T-cell (primary cell): ENCODE measurements at places on chromosomes 5 and 9. TPM values are rescaled to one million over a fixed set of nuclear protein-coding genes. Genes with fewer than 3 reads are reported as not detected.

The QRFP gene
- total RNA-seq = not detected

DNA sequence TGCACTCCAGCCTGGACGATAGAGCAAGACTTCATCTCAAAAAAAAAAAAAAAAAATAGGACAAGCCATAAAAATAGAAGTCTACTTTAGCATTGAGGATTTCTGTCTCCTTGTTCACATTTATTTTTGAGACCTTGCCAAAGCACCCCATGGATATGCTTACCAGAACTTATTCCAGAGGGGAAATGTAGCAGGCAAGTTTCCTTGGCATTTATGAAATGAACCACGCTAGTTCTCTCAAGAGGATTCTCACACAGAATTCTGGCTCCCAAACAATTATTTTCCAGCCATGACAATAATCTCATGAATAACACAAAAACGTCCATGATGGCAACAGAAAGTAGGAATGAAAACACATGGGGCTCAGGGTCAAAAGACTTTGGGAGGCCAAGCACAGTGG is 23.4 kb upstream of the GPX8 start:
- no peak overlapping the region for H3K4me3 ChIP-seq
- H3K4me1 ChIP-seq = peaks cover 9% of the 10 kb centered on the region
- no peaks in the 10 kb centered on the region for H3K36me3 ChIP-seq
- no peak overlapping the region for H3K27ac ChIP-seq
- DNase-seq = no peak
- no peaks in the 10 kb centered on the region for H3K27me3 ChIP-seq

DNA sequence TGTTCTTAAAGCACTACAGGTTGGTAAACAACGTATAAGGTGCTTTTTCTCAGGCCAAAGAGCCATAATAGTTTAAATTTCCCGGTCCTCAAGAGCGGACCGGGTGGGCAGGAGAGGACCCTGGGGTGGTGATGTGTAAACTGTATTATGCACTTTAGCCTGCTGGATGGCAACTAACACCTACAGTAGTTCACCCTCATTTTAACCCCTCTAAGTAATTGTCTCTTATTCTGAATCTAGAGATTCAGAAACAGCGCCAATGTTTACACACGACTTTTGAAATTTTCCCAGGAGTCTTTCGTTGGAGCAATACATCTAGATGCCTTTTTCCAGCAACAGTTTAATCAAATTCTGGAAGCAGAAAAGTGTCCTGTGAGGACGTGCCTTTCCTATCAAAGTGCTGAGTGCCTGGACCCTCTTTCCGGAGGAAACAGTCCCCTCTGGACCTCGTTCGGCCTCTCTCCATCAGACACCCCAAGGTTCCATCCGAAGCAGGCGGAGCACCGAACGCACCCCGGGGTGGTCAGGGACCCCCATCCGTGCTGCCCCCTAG is 676 bp upstream of the OCLN start:
- H3K4me3 ChIP-seq = peak overlapping the region; percentile 68
- no peaks in the 10 kb centered on the region for H3K4me1 ChIP-seq
- H3K27ac ChIP-seq = no peak overlapping the region
- H3K36me3 ChIP-seq = no peaks in the 10 kb centered on the region
- DNase-seq = no peak

DNA sequence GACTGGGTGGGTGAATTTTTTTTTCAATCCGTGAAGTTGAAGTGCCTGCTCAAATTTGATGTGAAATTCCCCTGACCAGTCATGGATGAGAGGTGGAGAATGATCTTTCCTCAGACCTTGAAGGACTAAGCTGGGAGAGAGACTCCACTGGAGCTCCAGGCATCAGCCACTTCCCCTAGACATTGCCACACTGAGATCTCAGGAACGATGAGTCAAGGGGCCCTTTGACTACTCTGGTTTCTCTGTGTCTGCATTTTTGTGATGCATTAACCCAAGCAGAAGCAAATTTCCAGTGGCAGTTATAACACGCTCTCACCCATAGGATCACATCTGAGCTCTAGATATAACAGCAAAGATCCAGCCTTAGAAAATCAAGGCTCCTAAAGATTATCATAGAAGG is 171.2 kb upstream of the KIF2A start:
- H3K4me1 ChIP-seq = no peaks in the 10 kb centered on the region
- H3K36me3 ChIP-seq = no peaks in the 10 kb centered on the region
- H3K27ac ChIP-seq = no peak overlapping the region
- DNase-seq = no peak
- H3K27me3 ChIP-seq = no peaks in the 10 kb centered on the region

GRCh38 chr9:129709438-129710168 is 43.2 kb downstream of the PTGES start:
- H3K36me3 ChIP-seq = no peaks in the 10 kb centered on the region
- peaks cover 6% of the 10 kb centered on the region for H3K4me1 ChIP-seq
- H3K27ac ChIP-seq = no peak overlapping the region
- no peak overlapping the region for H3K4me3 ChIP-seq
- peaks cover 7% of the 10 kb centered on the region for H3K27me3 ChIP-seq

- no peaks in the 10 kb centered on the region for H3K27me3 ChIP-seq
- no peak for DNase-seq
- no peaks in the 10 kb centered on the region for H3K36me3 ChIP-seq
- H3K4me1 ChIP-seq = no peaks in the 10 kb centered on the region
- H3K4me3 ChIP-seq = no peak overlapping the region
- H3K27ac ChIP-seq = no peak overlapping the region
Measured at GRCh38 chr5:105882956-105883481, 1787.7 kb downstream of the EFNA5 start.

GRCh38 chr5:158320178-158320674 is 461.3 kb upstream of the CLINT1 start:
- no peak for DNase-seq
- H3K4me3 ChIP-seq = no peak overlapping the region
- H3K27ac ChIP-seq = no peak overlapping the region
- H3K4me1 ChIP-seq = no peaks in the 10 kb centered on the region

- H3K4me3 ChIP-seq = no peak overlapping the region
- no peak for DNase-seq
- no peak overlapping the region for H3K27ac ChIP-seq
- no peaks in the 10 kb centered on the region for H3K36me3 ChIP-seq
- no peaks in the 10 kb centered on the region for H3K4me1 ChIP-seq
Measured at GRCh38 chr5:62653001-62653863, 74.6 kb downstream of the LRRC70 start.

- no peaks in the 10 kb centered on the region for H3K36me3 ChIP-seq
- DNase-seq = no peak
- H3K27ac ChIP-seq = no peak overlapping the region
- no peak overlapping the region for H3K4me3 ChIP-seq
- H3K4me1 ChIP-seq = no peaks in the 10 kb centered on the region
Measured at GRCh38 chr5:156208271-156208670, 118.7 kb upstream of the SGCD start.
